H1 (cell line): ENCODE measurements at places on chromosomes 7 and 10. TPM values are rescaled to one million over a fixed set of nuclear protein-coding genes. Genes with fewer than 3 reads are reported as not detected.

Gene AZGP1
- 0.29 and 0.52 TPM in 2 replicates for total RNA-seq

Gene VTI1A
- total RNA-seq, result 18.5 and 20.0 TPM in 2 replicates

Gene ADCY1
- total RNA-seq, result 25.9 and 26.9 TPM in 2 replicates

Gene ZNF511
- 64.5 and 71.7 TPM in 2 replicates for total RNA-seq

Gene FAM24B
- total RNA-seq, result 0.50 and 0.73 TPM in 2 replicates

Gene MKX
- 0.92 and 1.3 TPM in 2 replicates for total RNA-seq

Gene EBF3
- total RNA-seq, result 0.26 and 0.38 TPM in 2 replicates

Gene C7orf57
- 0.27 and 0.56 TPM in 2 replicates for total RNA-seq

Gene EVX1
- total RNA-seq, result not detected in 2 replicates

Gene PRKG1
- 15.2 and 16.0 TPM in 2 replicates for total RNA-seq

Gene CDHR1
- 8.7 and 10.5 TPM in 2 replicates for total RNA-seq

Gene LBX1
- total RNA-seq, result not detected in 2 replicates

Gene ARHGEF35
- 11.8 and 14.2 TPM in 2 replicates for total RNA-seq

Gene ACSM6
- 0.27 TPM in 1 of 2 replicates, not detected in the other for total RNA-seq

Gene TPST1
- total RNA-seq, result 14.9 and 18.4 TPM in 2 replicates

Gene CLCN1
- 0.33 and 0.41 TPM in 2 replicates for total RNA-seq

Gene JCAD
- 2.9 and 5.2 TPM in 2 replicates for total RNA-seq

Gene GJD4
- not detected in 2 replicates for total RNA-seq

Gene GIMAP1
- total RNA-seq, result not detected in 2 replicates

Gene AFAP1L2
- total RNA-seq, result 6.2 and 6.4 TPM in 2 replicates

Gene COL28A1
- total RNA-seq, result 0.22 and 0.44 TPM in 2 replicates

Gene BPGM
- 15.3 and 17.4 TPM in 2 replicates for total RNA-seq

Gene ATOH7
- 0.21 and 0.39 TPM in 2 replicates for total RNA-seq

Gene ABCA13
- total RNA-seq, result 0.07 and 0.13 TPM in 2 replicates

Gene FBXL13
- total RNA-seq, result 1.2 and 2.8 TPM in 2 replicates

Gene MLXIPL
- 8.6 and 9.4 TPM in 2 replicates for total RNA-seq

Gene IKZF1
- 0.71 and 0.74 TPM in 2 replicates for total RNA-seq

Gene NOD1
- 6.0 and 6.5 TPM in 2 replicates for total RNA-seq

Gene GPR141
- 0.25 and 0.45 TPM in 2 replicates for total RNA-seq

Gene SPDYE11
- total RNA-seq, result not detected in 2 replicates

Gene GPR37
- 15.5 and 17.4 TPM in 2 replicates for total RNA-seq

Gene PILRA
- 7.3 and 7.6 TPM in 2 replicates for total RNA-seq

Gene IQCE
- total RNA-seq, result 4.9 and 5.7 TPM in 2 replicates

Gene TMEM26
- 1.9 and 2.8 TPM in 2 replicates for total RNA-seq

Gene LIPF
- total RNA-seq, result not detected in 2 replicates

Gene POP7
- 92.5 and 96.7 TPM in 2 replicates for total RNA-seq

Gene EBLN1
- not detected in 2 replicates for total RNA-seq

Gene NKX1-2
- 33.9 and 34.9 TPM in 2 replicates for total RNA-seq

Gene PNLIPRP3
- not detected in 2 replicates for total RNA-seq

Gene PNLIPRP1
- not detected in 2 replicates for total RNA-seq

Gene OR9A2
- total RNA-seq, result not detected in 2 replicates

Gene EN2
- total RNA-seq, result not detected in 2 replicates
